ENCODE measurements at places on chromosomes 16 and 17.

DNA sequence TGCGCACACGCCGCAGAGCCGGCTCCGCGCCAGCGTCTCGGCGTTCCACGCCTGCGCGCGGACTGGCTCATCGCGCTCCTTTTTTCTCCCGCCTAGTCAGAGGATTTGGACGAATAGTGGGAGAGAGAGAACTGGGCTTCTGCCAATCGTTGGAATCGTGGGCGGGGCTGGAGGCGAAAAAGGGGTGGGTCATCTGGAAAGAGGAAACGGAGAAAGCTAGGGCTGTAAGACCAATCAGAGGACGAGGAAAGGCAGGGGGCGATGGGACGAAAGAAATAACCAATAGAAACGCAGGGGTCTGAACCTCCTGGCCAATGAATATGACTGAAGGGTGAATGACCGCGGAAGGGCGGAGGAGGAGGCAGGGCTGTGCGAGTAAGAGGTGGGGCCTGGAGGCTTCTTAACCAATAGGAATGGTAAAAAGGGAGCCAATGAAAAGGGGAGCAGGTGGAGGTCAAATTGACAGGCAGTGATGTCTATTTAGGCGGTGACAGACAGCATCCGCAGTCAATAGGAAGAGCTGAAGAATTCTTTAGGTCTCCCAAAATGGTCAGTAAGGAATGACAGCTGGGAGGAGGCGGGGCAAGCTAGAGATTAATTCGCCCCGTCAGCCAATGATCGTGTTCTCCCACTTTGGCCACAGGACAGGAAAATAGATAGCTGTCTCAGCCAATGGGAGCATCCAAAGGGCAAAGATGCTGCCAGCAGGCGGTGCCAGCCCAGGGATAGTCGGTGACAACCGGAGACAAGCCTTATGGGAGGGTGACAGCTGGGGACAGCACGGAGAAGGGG, at the start of gene TBC1D10B:
Gene TBC1D10B, minus strand, starts transcription at position 39 of the 792 bp plus-strand sequence. CDS start 311 bp downstream, outside the sequence.
- DNase-seq, result peak; percentile 99

DNA sequence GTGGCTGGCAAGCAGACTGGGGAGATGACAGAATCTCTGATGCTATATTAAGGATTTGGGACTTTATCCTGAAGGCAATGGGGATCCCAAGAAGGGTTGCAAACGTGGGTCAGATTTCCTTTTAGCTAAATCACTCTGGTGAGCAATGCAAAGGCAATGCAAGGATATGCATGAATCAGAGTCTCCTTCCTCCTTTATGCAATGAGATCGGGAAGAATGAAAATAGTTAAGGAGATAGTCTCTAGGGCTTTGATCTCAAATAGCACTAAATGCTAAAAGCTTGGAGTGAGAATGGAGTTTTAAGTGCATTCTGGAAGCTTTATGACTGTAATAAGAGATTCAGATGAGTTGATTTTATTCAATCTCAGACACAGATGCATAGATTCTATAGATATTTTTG, 27.2 kb upstream of the SHISA9 start:
- no peak for DNase-seq

GRCh38 chr16:64977206-64977920, 144.5 kb downstream of the CDH11 start:
- no peak for DNase-seq

DNA sequence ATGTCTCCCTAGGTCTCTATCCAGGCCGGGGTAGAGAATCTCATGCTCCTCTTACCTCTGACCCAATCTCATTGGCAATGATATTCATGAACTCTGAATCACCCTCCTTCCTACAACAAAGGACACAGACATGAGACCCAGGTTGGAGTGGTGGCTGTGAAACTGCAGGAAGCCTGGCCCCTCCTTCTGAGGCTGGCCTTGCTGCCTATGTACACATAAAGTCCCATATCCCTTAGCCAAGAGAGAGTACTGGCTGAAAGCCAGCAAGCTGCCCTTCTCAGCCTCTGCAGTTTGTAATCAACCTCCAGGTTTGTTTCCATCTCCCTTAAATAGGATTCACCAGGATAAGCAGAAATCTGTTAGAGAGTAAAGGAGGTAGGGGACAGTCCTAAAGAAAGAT, 10.6 kb downstream of the AARSD1 start:
- no peak for DNase-seq

DNA sequence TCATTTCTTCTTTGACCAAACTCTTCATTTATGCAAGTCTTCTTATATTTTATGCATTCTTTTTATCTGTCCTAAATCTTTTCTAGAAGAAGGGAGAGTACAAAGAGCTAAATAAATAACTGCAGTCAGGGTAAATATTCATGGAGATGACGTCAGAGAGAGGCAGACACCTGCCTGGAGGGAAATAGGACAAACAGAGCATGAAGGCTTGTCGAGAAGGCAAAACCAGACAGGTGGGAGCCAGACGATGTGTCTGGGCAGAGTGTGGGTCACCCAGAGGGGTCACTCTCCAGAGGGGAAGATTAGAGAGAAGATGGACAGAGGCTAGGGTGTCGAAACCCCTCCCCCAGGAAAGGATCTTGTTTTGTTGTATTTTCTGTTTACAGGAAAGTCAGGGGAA, 78.3 kb upstream of the RPL38 start:
- DNase-seq, result no peak

GRCh38 chr16:55046916-55047315, 116.3 kb downstream of the IRX5 start:
- no peak for DNase-seq

GRCh38 chr16:65524997-65525396, 403.1 kb upstream of the CDH11 start:
- no peak for DNase-seq

- no peak for DNase-seq
Observed at GRCh38 chr16:12268606-12269005, 292.1 kb downstream of the SNX29 start.

GRCh38 chr17:81317961-81318605, 23.0 kb upstream of the SLC38A10 start:
- no peak for DNase-seq

Data from stimulated activated naive CD4-positive, alpha-beta T cell (primary cell).